ENCODE measurements at places on chromosomes 2 and 18. TPM values are rescaled to one million over a fixed set of nuclear protein-coding genes. Genes with fewer than 3 reads are reported as not detected.

GRCh38 chr2:219228911-219229304 is 528 bp downstream of the ATG9A start:
- peak overlapping the region; percentile 78 for H3K4me3 ChIP-seq
- H3K27ac ChIP-seq = peak overlapping the region; percentile 97
- peaks cover 32% of the 10 kb centered on the region for H3K4me1 ChIP-seq
- peaks cover 34% of the 10 kb centered on the region for H3K36me3 ChIP-seq
- DNase-seq = no peak

DNA sequence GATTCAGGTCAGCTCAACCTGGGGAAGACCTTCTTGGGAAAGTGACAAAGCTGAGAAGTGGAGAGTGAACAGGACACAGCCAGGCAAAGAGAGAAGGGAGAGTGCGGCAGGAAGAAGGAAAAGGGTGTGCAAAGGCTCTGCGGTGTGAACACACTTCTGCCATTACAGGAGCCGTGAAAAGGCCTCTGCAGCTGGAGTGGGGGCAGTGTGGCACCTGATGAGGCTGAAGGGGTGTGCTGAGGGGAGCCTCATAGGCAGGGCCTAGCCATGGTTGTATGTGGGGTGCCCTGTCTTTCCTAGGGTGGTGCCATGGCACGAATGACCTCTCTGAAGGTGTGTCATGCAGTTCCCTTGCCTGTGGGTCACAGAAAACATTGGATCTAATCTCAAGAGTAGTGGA is 347.6 kb downstream of the CYRIA start:
- H3K4me3 ChIP-seq = no peak overlapping the region
- no peaks in the 10 kb centered on the region for H3K36me3 ChIP-seq
- H3K27me3 ChIP-seq = no peaks in the 10 kb centered on the region
- DNase-seq = no peak
- no peak overlapping the region for H3K27ac ChIP-seq

DNA sequence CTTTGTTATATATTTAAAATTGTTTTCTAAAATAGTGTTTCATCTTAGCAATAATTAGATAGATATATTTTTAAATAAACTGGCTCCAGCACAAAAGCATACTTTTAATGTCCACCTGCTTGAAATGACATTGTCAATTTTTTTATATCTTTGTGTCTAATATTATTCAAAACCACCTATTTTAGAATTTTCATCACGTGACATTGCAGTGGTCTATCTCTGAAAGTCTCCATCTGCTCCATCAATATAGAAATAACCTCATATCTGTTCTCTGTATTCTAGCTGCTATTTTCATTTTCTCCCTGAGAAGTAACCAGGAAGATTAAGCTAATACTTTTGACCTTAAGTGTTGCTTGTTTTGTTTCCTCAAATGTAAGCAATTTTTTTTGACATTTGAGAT is 248.0 kb upstream of the CNTNAP5 start:
- H3K27me3 ChIP-seq = no peaks in the 10 kb centered on the region
- H3K4me3 ChIP-seq = no peak overlapping the region
- H3K36me3 ChIP-seq = no peaks in the 10 kb centered on the region

DNA sequence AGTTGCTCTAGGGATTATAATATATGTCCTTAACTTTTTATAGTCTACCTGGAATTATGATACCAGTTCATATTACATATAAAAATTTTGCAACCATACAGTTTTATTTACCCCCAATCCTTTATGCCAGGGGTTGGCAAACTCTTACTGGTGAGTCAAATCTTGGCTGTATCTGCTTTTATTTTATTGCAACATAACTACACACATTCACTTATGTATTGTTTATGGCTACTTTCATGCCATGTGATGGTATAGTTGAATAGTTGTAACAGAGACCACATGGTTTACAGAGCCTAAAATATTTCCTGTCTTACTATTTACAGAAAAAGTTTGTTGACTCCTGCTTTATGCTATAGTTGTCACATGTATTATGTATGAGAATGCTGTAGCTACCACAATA is 25.8 kb upstream of the DLX2 start:
- no peaks in the 10 kb centered on the region for H3K36me3 ChIP-seq
- H3K4me3 ChIP-seq = no peak overlapping the region
- no peak overlapping the region for H3K27ac ChIP-seq
- no peaks in the 10 kb centered on the region for H3K4me1 ChIP-seq
- H3K27me3 ChIP-seq = no peaks in the 10 kb centered on the region

The RNASEH1 gene
- 12.0 TPM for total RNA-seq

The TWIST2 gene
- total RNA-seq = 15.5 TPM

DNA sequence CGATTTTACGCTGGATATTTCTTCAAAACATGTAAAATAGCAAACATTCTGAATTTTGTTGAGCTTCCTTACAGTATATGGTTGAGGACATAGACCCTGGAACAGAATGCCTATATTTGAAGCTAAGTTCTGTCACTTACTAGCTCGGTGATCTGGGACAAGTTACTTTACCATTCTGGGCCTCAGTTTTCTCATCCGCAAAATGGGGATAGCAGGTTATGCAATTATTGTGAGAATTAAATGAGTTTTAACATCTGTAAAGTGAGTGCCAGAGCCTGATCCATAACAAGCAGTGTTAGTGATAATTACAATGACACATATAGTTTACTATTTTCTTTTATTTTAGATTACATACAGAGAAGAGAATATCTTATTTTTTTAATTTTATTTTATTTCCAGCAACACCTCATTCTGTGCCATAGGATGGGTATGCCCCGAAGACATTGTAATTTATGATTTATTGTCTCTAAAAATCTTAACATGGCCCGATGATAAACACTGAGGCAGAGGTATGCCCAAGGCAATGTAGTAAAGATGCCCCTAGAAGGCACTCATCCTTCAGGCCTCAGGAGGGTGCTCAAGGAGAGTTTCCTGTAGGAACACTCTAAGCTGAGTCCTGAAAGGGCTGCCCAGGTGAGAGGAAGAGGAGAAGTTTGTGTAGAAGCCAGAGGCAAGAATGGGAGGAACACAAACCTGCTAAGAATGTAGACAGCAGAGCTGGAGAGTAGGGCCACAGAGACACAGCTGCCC is 250.9 kb downstream of the BCL11A start:
- H3K36me3 ChIP-seq = no peaks in the 10 kb centered on the region
- H3K4me1 ChIP-seq = peaks cover 33% of the 10 kb centered on the region
- H3K27me3 ChIP-seq = no peaks in the 10 kb centered on the region
- H3K27ac ChIP-seq = no peak overlapping the region

The COL4A4 gene
- 1.5 TPM for total RNA-seq

DNA sequence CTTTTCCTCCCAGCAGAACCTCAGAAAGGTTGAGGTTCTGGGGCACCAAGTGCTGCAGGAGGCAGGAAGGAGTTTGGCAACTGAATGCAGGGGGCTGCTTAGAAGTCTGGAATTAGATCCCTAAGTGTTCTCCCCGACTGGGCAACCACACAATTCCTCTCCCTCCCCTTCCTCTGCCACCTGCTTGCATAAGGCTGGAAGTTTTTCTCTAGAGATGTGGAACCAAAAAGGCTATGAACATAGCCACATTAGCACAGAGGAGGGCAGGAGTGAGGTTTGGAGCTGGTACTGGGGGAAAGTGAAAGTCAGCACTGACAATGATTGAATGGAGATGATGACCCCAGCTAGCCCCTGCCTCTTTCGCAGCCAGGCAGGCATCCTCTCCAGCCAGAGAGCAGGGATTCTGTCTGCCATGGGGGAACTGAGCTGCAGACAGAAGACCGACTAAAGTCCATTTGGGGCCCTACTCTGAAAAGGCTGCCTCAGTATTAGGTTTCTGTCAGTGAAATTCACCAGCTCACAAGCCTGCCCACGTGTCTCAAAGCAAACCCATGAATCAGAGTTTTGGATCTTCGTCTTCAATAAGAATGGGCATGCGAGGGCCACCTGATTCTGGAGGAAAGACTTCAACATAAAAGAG is 87.9 kb upstream of the ITGA6 start:
- DNase-seq = no peak
- H3K27ac ChIP-seq = peak overlapping the region; percentile 88
- no peaks in the 10 kb centered on the region for H3K36me3 ChIP-seq
- H3K27me3 ChIP-seq = no peaks in the 10 kb centered on the region
- H3K4me3 ChIP-seq = no peak overlapping the region
- peaks cover 33% of the 10 kb centered on the region for H3K4me1 ChIP-seq

The ST6GAL2 gene
- total RNA-seq = 0.27 TPM

GRCh38 chr18:78953566-78953965 is 26.1 kb upstream of the SALL3 start:
- H3K4me1 ChIP-seq = no peaks in the 10 kb centered on the region
- no peaks in the 10 kb centered on the region for H3K27me3 ChIP-seq
- DNase-seq = no peak
- no peaks in the 10 kb centered on the region for H3K36me3 ChIP-seq

GRCh38 chr2:215736653-215737290 is 276.6 kb downstream of the MREG start:
- no peaks in the 10 kb centered on the region for H3K27me3 ChIP-seq
- H3K4me3 ChIP-seq = no peak overlapping the region
- H3K36me3 ChIP-seq = no peaks in the 10 kb centered on the region

The PPP1R1C gene
- 0.96 TPM for total RNA-seq

DNA sequence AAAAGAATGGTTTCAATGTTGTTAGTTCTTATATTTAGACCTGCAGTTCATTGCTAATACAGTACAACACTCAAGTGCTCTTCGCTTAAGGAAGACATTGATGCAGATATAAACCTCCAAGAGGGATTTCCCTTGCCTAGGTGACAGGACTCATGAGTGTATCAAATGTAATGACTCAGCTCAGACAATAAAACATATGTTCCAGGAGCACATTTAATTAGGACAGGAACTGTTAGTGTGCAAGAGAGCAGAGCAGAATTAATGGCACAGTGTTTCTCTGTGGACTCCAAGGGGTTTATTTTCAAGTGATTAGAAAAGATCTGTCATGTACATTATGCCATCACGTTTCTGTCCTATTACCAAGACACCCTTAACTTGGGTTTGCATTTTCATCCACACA is 375.0 kb downstream of the LRRTM4 start:
- no peaks in the 10 kb centered on the region for H3K36me3 ChIP-seq
- H3K4me1 ChIP-seq = no peaks in the 10 kb centered on the region
- no peak overlapping the region for H3K4me3 ChIP-seq
- no peaks in the 10 kb centered on the region for H3K27me3 ChIP-seq

DNA sequence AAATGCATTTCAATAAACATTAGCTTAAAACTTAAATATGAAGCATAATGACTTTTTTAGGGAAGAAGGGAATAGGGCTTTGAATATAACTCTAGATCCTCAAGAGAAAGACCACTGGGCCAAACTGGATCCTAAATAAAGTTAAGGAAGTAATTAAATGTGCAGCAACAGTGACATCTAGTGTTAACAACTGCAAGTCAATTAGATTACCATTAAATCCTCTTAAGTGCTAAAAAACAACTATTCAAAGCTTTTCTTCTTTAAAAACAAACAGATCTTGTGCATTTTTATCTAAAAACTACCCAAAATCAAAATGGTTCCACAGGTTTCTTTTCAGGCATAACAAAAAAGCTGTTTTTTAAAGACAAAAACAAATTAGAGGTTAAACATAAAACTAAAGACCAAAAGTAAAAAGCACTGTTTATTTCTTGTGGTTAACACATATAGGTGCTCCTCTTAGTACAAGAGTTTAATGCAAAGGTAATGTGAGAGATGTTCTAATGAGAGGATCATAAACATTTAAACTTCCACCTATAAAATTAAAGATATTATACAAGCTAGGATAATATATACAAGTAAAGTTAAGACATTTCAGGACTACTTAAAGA is 111.4 kb downstream of the THADA start:
- peaks cover 8% of the 10 kb centered on the region for H3K4me1 ChIP-seq
- H3K4me3 ChIP-seq = no peak overlapping the region
- peak overlapping the region; percentile 66 for H3K27ac ChIP-seq
- no peaks in the 10 kb centered on the region for H3K27me3 ChIP-seq

DNA sequence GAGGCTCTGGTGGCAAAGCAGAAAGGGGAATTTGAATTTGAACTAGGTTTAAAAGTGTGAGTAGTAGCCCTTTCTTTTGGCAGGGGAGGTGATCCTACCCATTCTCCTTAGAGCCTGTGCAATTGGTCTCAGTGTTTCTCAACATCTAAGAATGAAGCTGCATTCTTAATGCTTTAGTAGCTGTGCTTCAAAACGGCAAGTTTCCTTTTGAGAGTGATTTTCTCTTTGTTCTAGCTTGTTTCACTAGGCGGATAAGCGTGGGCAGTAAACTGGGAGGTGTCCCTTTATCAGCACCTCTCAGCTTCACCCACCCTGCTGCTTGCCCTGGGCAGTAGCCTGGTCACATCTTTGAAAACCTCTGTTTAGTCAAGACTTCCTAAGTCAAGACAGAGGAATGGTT is 6.7 kb downstream of the CRIM1 start:
- no peaks in the 10 kb centered on the region for H3K27me3 ChIP-seq
- peaks cover 53% of the 10 kb centered on the region for H3K4me1 ChIP-seq
- no peak overlapping the region for H3K4me3 ChIP-seq
- H3K27ac ChIP-seq = no peak overlapping the region

Data from transverse colon (tissue), 4 donors.